ENCODE measurements at places on chromosomes 1 and 21.

- no peak for DNase-seq
Observed at GRCh38 chr1:185573677-185574076, 160.5 kb upstream of the HMCN1 start.

DNA sequence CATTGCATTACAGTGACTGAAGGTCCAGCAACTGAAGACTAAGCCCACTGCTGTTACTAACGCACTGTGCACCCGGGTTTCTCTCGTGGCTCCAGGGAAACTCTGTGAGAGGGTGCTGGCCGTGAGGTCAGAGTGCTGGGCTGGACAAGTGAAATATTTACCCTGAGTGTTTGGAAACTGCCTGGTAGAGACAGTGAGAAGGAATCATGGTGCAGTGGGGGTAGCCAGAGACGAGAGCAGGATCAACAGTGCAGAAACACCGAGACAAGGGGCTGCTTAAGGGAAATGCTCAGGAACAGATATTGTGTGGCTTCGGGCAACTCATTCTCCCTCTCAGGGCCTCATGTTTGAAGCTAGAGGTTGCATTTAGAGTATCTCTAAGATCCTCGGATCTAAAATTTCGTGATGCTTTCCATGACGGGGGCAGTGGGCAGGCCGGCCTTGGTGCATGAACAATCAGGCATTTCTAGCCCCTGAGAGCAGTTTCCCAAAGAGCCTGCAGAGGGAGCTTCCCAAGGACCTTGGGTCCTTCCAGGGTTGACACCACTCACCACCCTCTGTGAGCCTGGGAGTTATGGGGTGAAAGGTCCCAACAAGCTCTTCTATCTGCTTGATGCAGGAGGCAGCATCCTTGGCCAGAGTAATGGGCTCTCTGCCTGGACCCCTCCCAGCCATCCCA, 9.7 kb downstream of the CD2 start:
- DNase-seq: no peak

DNA sequence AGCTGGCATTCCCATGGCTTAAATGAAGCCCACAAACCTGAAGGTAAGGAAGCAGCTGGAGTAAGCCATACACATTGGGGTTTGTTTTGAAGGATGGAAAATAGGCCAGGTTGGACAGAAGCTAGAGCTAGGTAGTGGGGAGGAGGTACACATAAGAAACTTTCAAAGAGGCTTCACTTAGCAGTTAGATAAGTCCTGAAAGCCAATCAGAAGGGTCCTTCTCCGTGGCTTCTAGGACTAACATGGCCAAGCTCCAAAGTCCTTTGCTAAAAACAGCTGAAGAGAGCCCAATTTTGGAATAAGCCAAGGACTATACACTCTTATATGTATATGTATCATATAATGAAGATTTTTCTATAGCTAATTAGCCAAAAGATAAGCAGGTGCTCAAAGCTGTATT, 1.8 kb downstream of the EYA3 start:
- no peak for DNase-seq

DNA sequence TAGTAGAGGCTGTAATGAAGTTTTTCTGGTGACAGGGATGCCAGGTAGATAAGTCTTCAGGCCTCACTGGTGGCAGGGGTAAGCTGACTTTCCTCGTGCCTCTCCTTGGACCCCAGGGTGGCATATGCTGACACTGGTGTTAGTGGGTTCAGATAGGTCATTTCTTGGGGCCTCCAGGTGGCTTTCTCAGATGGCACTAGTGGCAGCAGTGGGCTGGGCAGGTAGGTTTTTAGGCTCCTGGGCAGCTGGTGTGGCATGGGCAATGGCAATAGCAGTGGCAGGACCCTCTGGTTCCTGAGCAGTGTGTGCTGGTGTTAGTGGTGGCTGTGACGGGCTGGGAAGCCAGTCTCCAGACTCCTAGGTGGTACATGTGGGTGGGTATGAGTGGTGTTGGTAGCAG, 140.3 kb downstream of the PTBP2 start:
- DNase-seq: no peak

DNA sequence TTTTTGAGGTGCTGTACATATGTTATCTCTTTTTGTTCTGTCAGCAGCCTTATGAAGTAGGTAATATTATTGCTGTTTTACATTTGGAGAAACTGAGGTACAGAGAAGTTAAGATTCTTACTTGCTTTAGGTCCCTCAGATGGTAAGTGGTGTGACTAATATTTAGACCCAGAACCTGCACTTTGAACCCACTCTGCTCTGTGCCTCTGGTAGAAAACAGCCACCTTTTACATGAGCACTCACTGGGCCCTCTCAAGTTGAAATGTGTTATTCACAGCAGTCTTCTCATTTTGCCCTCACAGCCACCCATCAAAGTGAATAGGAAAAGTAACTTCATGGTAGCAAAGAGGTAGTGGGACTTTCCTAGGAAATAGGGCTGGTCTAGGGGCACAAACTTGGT, 4.7 kb downstream of the NSUN4 start:
- no peak for DNase-seq

DNA sequence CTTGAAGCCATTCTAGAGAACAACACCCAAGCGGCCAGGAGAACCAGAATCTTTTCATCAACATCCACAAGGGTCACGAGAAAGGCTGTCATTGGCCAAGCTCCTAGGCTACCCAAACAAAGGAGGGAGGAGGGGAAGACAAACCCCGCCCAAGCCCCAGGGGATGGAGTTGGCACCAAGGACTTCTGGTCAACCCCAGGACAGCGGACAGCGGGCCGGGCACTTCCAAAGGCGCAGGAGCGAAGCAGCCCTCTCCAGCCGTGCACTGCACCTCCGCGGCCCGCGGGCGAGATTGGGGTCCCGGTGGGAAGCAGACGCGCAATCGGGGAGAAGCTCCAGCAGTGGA, at the start of gene CLIC6:
CLIC6 (plus strand) TSS at position 192 of the 346 bp plus-strand sequence. CDS start 395 bp downstream, outside the sequence.
- no peak for DNase-seq

GRCh38 chr1:41769068-41769467, 149.7 kb downstream of the HIVEP3 start:
- DNase-seq: no peak

DNA sequence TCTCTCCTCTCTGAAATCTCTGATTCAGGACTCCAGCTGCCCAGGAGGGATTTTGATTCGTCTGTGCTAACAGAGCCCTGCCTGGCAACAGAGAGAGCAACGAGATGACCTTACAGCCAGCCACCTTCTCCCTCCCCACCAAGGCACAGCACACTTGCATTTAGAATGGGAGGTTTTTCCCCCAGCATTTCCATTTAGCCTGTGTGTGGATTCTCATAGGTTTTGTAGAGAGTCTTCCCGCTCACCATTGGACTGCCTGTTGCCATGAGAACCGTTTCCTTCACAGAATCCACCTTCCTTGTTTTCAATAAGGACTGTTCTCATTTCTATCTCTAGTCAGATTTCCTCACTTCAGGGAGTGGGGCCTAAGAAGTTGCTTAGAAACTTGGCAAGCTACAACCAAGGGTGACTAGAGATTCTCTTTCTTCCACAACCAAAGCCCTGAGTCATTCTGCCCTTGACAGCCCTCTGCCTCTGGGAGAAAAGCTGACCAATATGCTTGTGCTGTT, 5.8 kb upstream of the IKBKE start:
- DNase-seq: no peak
